GOT3 (cell line): ENCODE measurements at places on chromosomes 7 and 10.
A peak's percentile ranks its signal among the peaks of the same experiment; 100 is the strongest.

- no peak for DNase-seq
Observed at GRCh38 chr10:114026189-114027040, 17.3 kb upstream of the ADRB1 start.

- peak; percentile 16 for DNase-seq
Observed at GRCh38 chr10:62050893-62051433, 149.5 kb downstream of the ARID5B start.

DNA sequence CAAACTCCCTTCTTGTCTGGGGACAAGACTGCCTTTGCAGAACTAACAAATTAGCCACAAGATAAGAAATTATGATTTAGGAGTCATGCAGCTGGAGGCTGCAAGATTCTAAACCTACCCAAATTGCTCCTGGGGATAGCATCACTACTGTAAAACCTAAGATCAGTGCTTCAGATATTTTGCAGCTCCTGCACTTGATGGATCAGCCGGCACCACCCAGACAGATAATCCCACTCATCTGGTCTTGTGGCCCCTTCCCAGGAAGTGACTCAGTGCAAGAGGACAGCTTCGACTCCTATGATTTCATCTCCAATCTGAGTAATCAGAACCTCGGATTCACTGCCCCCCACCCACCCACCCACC lies 181.9 kb downstream of the AKR1D1 start:
- DNase-seq: no peak

DNA sequence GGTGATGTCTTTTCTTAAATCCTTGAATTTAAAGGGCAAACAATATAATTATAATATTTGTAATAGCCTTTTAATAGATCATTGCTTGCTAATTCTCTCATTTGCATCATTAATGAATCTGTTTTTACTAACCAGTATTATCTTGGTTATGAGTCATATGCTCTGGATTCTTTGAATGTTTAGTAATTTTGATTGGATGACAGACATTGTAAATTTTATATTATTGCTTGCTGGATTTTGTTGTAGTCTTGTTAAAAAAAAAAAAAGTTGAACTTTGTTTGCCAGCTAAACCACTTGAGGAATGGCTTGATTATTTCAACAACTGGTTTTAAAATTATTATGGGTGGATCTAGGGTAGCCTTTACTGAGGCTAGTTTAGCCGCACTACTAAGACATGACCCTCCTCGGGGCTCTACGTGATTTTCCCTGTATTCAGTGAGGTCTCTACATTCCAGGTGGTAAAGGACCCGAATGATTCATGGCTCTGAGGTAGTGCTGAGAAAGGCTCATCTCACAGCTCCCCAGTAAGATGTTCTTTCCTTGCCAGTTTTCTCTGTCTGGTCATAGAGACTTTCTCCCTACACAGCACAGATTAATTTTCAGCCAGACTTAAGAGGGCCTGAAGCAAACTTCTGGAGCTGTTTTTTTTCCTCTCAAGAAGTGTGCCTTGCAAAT lies 8.5 kb downstream of the C10orf90 start:
- no peak for DNase-seq

- DNase-seq: peak; percentile 64
Observed at GRCh38 chr7:101882595-101883564, 65.5 kb downstream of the CUX1 start.

DNA sequence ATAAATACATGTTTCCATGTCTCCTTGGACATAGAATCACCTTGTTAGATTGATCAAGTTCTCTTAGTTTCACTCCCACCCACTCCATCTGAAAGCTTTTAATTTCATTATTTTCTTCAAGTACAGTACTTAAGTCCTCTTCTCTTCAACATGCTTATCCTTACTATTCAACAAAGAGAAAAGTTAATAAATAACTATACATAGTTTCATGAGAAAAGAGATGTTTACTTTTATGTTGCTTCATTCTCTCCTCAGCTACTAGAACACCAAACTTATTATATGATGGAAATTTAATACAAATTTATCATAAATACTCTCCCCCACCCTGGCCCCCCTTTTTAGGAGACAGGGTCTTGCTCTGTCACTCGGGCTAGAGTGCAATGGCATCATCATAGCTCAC lies 33.5 kb downstream of the ASZ1 start:
- no peak for DNase-seq

- no peak for DNase-seq
Observed at GRCh38 chr10:100872034-100872791, 40.5 kb upstream of the SLF2 start.

- DNase-seq: no peak
Observed at GRCh38 chr7:41476460-41476803, 226.5 kb downstream of the INHBA start.

DNA sequence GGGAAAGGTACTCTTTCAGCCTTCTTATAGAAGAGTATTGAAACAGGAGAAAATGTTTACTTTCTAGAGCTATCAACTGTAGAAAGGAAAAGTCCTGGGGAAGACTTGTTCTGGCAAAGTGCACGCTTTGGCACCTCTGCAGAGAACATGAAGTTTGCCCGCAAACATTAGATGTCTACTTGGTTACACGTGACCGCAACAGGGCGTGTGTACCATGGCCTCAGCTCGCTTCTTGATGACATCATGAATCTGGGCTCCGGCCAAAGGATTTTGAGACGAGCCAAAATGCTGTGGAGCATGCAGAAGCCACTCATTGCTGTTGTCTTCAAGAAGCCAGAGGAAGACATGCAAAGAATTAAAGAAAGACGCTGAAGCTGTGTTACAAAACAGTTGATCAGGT lies 8.6 kb upstream of the TAS2R60 start:
- DNase-seq: peak; percentile 20

DNA sequence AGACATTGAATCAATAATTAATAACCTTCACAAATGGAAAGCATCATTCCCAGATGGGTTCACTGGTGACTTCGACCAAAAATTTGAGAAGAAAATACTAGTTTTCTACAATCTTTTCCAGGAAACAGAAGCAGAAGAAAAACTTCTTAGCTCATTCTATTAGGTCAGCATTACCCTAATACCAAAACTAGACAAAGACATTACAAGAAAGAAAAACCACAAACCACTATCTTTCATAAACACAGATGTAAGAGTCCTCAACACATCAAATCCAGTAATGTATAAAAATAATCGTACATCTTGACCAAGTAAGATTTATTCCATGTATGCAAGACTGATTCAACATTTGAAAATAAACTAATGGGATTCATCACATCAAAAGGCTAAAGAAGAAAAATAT lies 64.0 kb upstream of the CDK1 start:
- DNase-seq: no peak

GRCh38 chr10:13483073-13483472 lies 45.7 kb downstream of the BEND7 start:
- DNase-seq: no peak

- DNase-seq: no peak
Observed at GRCh38 chr10:63030536-63030935, 102.6 kb upstream of the NRBF2 start.

DNA sequence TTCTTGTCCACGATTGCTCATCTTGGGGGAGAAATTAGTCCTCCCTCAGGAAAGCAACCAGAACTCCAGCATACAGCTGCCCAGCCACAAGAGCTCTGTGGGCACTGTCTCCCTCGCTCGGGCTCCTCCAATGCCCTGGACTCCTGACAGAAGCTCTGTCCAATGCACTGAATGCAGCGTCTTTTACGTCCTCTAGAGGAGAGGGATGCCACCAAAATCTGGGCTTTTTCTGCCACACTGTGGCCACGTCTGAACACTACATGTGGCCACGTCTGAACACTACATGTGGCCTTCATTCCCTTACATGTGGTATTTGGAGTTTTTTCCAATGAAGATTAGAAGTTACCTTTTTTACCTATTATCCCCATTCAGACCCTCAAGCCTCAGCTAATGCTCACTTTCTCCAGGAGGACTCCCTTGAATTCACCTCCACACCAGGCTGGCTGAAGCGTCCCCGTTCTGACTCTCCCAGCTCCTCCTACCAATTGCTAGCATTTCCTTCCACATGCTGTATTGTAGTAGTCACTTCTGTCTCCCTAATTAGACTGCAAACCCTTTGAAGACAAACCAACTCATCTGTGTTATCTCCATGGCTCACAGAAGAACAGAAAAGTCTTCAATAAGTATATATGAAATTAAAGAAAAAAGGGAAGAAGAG lies 134.3 kb upstream of the PDE1C start:
- peak; percentile 62 for DNase-seq

GRCh38 chr7:65938336-65938895 lies 43.6 kb downstream of the GUSB start:
- DNase-seq: no peak

DNA sequence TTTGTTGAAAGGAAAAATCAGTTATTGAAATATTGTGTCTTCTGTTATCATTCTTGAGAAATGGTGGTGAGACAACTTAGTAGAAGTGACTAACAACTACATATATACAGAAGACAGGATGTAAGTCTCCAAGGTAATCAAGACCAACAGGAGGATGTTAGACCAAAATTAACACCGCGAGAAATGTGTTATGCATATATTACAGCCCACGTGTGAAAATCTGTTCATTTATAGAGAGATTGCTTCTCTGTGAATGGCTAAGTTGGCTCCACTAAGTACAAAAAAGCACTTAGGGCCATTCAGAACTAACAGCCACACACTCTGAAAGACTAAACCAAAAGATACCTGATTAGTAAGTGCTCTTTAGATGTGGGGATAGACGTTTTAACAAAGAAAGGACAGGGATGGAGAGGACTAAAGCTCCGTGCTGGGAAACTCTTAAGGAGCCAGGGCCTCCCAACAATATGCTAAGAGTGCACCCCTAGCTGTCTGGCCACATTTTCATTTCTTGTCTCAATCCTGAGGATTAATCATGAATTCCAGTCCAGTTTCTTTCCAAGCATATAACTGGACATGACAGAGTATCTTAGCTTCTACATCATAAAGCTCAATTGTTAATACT lies 26.5 kb downstream of the HDAC9 start:
- DNase-seq: no peak
